OCI-M1 (cell line): ENCODE measurements at places on chromosomes 7 and 10.

GRCh38 chr10:95941115-95941514, 33.3 kb downstream of the CC2D2B start:
- no peak for DNase-seq

DNA sequence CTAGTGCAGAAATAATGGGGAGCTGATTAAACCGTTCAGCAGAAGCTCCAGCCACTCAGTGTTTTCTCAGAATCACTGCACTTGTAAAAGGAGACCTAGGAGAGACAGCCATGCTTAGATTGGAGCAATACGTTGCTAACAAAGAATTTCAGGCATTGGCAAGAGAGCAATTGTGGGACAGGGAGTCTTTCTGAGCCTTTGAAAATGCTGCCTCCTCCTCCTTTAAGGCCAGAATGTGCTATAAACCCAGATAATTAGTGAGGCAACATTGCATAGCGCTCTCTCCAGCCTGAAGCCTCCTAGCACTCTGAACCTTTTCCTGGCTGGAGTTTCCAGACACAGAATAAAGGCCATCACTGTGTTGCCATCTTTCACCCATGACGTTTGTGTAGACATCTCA, 18.5 kb upstream of the PTPRN2 start:
- DNase-seq, result no peak

- no peak for DNase-seq
These were observed 98.2 kb upstream of the IMMP2L start for GRCh38 chr7:111660478-111660877.

- DNase-seq, result no peak
These were observed 57.3 kb downstream of the FAM53B start for GRCh38 chr10:124686707-124687376.

DNA sequence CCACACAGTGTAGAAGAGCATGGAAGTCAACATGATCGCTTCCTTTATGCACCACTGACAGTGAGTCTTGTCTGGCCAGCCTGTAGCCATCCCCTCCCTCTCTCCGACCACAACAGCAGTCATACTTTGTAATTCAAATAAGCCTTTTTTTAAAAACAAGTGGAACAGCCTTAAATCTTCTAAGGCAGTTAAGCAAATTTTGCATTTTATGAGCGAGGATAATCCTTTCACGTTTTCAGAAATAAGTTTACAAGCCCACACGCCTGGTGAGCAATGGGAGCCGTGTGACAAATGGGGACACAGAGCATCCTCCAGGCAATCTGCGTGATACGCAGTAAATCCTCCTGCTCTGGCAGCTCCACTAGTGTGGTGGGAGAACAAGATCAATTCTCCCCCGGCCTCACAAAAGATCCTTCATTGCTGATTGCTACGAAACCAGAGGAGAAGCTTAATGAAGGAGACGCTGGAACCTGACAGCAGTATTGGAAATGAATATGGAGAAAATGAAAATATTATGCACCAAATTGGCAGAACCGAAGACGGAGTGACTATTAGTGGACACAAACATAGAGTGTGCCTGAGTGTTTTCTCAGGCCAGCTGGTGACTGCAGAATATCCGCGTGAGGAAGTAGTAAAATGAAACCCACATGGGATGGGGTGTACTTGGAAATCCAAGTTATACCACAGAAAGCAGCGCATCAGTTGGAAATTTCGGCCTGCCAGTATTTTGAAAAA, 104.2 kb upstream of the CDCA7L start:
- DNase-seq, result no peak

GRCh38 chr7:133255486-133255885, 2.6 kb downstream of the EXOC4 start:
- DNase-seq, result no peak

- no peak for DNase-seq
These were observed 21.1 kb upstream of the FAM53B start for GRCh38 chr10:124765256-124765655.

- DNase-seq, result no peak
These were observed 10.7 kb downstream of the HBP1 start for GRCh38 chr7:107179326-107180164.

- DNase-seq, result no peak
These were observed 400.8 kb downstream of the SEMA3D start for GRCh38 chr7:84786073-84786472.

DNA sequence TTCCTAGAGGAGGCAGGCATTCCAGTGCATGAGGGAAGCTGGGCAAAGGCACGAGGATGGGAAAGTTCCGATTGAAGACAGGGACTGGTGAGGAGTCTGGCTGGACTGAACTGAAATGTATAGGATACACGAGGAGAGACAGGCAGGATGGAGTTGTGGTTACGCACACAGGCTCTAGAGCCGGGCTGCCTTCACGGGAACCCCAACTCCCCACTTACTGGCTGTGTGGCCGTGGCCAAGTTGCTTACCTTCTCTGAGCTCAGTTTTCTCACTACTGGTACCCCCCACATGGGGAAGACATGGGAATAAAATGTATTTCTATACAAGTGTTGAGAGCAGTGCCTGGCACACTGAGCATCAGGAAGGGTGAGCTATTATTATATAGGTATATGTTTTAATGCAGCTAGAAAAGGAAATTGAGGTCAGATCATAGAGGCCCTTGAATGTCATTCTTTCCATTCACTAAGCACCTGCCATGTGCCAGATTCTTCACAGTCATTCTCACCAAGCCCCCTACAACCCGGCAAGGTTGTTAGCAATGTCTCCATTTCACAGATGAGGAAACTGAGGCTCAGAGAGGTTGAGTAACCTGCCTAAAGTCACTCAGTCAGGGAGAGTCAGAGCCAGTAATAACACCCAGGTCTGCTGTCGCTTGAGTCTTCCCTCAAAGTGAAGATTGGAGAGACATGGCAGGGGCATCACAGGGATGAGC, 9.7 kb downstream of the CHST3 start:
- no peak for DNase-seq

DNA sequence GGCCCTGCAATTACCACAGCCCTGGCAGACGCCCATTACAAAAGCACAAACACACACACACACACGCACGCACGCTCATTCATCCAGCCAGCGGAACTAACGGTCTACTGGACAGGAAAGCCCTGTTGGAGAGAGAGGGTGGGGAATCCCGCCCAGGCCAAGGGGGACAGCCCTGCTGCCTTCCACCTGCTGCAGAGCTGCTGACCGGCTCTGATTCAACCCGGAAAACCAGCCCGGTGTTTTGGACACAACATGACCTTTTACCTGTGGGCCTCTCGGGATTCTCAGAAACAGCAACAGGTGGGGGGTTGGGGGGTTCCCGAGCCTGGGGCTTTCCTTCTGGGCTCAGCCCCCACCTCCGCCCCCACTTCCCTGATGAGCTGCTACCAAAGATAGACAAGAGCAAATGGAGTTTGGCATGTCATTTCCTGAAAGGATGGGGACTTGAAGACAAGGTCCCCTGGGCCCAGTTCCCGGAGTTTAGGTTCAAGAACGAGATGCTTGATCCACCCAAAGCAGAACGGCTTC, 18.5 kb upstream of the SERPINE1 start:
- DNase-seq, result no peak

GRCh38 chr10:65291286-65291685, 1634.5 kb upstream of the LRRTM3 start:
- DNase-seq, result no peak

DNA sequence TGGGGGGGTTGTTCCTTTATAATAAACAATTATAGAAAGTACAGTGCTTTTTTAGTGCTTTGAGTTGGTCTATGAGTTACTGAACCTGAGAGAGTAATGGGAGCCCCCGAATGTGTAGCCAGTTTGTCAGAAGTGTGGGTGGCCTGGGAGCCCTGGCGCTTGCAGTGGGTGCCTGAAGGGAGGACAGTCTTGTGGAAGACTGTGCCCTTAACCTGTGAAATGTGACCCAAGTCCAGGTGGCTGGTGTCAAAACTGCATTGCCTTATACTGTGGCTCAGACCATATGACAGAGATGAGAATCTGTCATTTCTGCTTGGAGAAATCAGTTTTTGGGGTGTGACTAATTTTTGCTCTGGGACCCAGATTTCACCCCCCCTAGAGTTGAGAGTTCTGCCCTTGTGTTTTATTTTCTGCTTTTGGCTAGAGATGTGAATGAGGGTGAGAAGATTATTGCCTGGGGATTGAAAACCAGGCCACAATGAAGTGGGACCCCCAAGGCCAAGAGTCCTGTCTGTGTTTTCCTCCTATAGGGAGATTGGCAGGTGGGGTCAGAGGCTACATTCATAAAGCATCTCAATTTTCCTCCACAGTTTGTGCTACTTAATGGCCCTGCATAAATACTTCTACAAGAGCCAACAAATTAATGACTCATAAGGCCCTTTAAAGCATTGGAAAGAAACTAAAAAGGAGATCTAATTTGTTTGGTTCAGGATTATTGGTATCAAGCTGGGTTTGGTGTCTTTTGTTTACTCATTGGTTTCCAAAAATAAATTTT, 24.1 kb upstream of the CARD11 start:
- DNase-seq, result no peak

GRCh38 chr10:42830237-42830636, 47.6 kb downstream of the BMS1 start:
- DNase-seq, result no peak

DNA sequence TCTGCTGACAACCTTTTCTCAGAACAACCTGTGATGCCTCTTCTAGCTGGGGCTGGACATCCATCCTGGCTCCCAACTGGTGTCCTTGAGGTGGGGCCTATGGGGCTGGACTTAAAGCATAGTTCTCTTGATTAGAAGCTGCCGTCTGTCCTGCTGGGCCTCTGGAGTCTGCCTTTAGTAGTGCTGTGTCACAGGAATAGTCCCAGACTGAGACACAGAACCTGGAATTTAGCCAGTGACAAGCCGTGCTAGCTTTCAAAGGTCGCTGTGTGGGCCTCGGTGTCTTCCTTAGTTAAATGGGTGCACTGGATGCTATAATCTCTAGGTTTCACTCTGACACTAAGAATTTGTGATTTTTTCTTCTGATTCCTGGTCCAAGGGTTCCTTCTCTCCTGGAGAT, 41.2 kb downstream of the GPR141 start:
- no peak for DNase-seq

GRCh38 chr10:124303662-124304418, 114.9 kb downstream of the OAT start:
- DNase-seq, result no peak

DNA sequence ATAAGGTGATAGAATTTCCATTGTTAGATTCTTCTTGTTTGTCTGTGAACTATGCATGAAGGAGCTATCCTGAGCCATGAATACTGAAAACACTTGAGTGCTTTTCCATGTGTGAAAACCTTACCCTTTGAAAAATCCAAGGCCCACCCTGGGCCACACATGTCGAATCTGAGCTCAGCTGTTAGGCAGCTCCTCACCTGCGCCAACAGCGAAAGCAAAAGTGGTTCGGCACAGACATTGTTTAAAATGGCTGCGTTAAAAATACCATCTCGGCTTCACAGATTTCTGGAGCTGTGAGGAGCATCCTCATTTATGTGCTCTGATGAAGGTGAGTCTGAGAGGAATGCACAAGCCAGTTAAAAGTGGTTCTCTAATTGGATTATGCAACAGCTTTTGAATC, 137.7 kb downstream of the NEUROD6 start:
- no peak for DNase-seq

DNA sequence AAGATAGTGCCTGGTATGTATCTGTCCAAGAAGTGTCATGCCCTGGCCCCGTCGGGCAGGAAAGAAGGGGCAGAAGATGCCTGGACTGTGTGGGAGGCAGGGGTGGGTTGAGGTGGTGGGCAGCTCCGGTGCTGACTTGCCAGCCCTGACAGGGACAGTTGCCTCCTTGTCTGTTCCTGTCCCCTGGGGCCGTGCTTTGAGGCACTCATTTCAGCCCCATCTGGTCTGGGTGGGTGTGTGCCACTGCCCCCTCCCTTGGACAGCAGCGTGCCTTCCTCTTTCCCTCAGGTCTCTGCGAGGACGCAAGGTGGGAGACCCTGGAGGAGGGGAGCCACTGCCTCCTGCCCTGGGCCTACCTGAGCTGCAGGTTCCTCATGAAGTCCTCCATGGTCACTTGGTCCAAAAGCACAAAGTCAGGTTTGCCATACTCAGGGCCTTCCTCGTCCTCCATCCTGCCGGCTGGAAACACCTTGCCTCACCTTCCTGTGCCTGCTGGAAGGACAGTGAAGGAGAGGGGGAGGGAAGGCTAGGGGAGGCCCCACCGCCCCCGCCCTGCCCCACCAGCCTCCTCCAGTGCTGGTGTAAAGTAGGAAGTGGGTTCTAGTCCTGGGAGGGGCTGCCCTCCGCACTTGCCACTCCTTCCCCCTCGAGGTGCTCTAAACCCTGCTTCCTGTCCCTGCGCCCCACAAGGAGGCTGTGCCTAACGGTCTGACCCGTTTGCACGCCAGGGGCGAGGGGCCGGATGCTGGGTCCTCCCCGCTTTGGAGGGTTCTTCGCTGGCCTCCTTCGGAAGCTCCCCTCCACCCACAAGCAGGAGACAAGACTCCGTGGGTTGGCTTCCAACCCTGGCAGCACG, at the start of gene MYO1G:
Gene MYO1G (minus strand): TSS at position 505 of the 856 bp plus-strand sequence. CDS start 54 bp downstream, at position 451.
- no peak for DNase-seq

- DNase-seq, result peak; percentile 90
These were observed 7.9 kb downstream of the CPED1 start for GRCh38 chr7:120996333-120996987.

DNA sequence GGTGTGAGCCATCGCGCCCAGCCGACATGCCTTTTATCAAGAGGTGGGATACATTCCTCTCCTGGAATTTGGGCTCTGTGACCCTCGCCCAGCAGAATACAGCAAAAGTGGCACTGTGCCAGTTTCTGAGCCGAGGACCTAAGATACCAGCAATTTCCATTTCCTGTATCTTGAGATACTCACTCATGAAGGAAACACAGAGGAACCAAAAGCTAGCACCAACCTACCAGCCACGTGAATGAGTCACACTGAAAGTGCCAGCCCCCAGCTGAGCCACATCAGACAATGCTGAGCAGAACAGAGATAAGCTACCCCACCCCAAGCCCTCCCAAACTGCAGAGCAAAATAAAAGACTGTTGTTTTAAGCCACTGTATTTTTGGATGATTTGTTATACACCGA, 56.3 kb downstream of the CACUL1 start:
- peak; percentile 93 for DNase-seq

- no peak for DNase-seq
These were observed 290.2 kb downstream of the C7orf25 start for GRCh38 chr7:42621543-42622219.

GRCh38 chr10:132522521-132523411, 14.8 kb upstream of the INPP5A start:
- DNase-seq, result no peak

- DNase-seq, result peak; percentile 17
These were observed 346.6 kb downstream of the IPMK start for GRCh38 chr10:57921140-57921539.

DNA sequence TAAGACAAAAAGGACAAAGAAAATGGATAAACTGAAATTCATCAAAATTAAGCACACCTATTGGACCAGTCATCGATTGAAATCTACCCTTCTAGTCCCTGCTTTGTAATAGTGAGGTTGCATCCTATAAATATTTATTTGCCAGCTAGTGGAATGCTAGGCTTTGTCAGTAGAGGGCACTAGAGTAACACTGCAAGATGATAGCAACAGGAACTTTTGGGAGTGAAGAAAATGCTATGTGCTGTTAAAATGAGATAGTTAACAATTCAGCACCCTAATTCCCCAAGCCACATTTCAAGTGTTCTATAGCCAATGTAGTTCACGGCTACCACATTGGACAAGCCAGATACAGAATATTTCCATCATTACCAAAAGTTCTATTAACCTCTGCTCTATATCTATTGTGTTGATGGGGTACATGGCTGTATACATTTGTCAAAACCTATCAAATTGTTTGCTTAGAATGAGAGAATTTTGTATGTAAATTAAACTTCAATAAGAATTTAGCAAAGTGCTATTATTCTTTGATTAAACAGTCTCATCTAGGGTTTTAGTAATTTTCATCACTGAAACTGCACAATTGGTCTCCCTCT, 69.8 kb downstream of the LSMEM1 start:
- peak; percentile 75 for DNase-seq
